ENCODE measurements at places on chromosomes 4 and X.

- no peak for DNase-seq
Observed at GRCh38 chrX:69988955-69989394, 60.8 kb downstream of the AWAT2 start.

GRCh38 chrX:2627272-2627867 is 63.7 kb upstream of the CD99 start:
- no peak for DNase-seq

DNA sequence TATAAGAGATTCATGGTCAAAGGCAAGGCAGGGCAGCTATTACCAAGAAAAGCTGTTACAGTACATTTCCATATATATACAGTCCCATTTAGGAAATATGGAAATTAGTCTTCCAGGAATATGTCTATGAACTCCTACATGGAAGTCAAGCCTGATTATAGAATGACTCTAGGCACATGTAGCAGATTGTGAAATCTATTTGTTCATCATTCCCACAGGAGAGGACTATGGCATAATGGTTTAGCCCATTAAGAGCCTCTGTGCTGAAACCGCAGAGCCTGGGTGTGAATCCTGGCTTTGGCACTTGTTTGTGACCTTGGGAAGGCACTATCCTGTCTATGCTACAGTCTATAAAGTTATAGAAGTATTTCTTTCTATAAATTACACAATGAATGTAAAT is 764.8 kb downstream of the RAPGEF2 start:
- DNase-seq: no peak

DNA sequence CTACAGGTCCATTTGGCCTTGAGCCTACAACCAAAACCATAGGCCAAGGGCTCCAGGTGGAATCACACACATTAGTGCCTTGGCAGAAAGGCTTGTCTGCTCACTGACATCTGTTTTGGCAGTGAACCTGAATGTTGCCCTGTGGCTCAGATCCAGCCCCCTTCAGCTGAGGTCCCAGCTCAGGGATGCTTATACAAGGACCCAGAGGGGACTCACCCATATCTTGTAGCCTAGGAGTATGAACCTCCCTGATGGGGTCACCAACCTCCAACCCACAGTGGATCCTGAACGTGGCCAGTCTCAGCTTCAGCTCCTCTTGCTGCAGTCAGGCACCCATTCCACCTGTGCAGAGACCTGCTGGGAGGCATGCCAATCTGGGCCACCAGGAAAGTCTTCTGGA is 50.8 kb upstream of the HMX1 start:
- no peak for DNase-seq
